NCI-H1048 (cell line): ENCODE measurements at places on chromosomes 11 and 22.

DNA sequence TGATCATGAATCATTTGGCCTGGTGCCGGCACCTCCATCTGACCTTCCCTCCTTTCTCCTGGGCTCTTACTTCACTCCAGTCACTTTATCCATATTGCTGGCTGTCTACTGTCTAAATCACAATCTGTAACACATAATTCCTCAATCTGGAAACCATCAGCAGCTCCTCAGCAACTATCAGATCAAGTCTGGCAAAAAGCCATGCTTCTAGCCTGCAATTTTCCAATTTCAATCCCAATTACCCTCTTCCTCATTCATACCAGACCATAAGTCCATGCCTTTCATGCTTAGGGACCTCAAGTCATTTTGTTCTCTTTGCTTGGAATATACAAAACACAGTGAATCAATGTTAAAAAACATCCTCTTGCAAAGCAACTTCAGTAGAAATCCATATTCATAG lies 882.8 kb upstream of the ANO3 start:
- no peak for DNase-seq

GRCh38 chr11:111000400-111001080 lies 245.0 kb upstream of the POU2AF2 start:
- DNase-seq = no peak

- no peak for DNase-seq
Observed at GRCh38 chr11:85795712-85796487, 15.0 kb downstream of the SYTL2 start.

DNA sequence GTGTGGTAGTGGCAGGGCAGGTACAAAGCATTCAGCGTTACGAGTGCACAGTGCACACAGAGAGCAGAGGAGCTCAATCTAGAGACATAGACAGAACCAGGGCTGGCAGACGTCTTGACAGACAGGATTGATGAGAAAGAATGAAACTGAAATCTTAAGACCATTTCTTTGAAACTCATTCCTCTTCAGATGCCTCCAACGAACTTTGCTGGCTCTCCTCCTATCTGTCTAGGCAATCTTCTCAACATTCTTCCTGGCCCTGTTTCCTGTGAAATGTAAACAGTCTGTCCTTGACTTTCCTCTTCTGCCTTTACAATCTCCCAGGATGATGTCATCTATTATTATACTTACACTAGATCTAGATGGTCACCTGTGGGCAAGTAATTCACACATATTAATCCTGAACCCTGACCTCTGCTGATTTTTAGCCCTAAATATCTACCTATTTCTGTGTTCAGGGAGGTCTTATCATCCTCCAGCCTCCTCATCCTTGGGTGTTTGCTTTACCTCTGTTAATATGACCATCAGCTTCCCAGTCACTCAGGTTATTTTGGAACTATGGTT lies 119.5 kb downstream of the ENTHD1 start:
- no peak for DNase-seq

GRCh38 chr11:111748035-111748804 lies 18.0 kb downstream of the PPP2R1B start:
- DNase-seq = no peak
